ENCODE measurements at places on chromosomes 1 and 21.

DNA sequence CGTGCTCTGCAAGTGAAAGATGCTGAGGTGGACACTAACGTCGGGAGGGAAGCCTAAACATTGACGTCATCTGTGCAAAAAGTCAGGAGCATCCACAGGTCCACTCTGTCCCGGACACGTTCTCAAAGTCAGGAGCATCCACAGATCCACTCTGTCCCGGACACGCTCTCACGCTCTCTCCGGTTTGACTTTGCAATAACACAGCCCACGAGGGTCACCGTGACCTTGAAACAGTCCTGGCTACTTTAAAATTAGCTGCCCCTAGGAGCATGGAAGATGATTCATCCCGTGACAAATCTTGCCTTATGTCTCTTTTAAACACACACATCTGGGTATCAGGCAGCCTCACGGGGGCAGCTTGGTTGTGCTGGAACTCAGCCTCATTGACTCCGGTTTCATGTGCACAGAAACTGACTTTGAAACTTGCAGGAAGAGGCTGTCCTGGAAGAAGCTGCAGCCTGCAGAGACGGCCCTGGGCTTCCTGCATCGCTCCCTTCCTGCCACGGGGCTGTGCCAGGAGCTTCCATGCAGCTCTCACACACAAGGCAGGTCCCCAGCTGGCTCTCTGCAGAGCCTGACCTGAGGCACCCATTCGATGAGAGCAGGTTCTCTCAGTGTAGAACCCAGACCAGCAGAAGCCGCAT lies 18.1 kb upstream of the COL18A1 start:
- DNase-seq = no peak

DNA sequence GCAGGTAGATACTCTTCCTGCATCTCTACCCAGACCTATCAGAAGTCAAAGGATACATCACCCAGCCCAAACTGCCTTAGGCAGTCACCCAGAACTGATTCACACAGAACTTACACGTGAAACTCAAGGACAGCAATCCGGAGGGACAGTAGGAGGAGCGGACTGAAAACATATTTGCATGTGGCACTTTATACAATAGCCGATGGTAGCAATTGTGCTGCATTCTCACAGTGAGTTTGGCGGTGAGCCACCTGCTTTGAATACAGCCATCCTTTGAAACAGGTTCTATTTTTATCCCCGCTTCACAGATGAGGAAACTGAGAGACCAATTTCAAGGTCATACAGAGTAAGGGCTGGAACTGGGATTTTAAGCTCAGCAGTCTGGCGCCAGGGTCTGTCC lies 69.5 kb downstream of the EDEM3 start:
- no peak for DNase-seq

- no peak for DNase-seq
Measured at GRCh38 chr1:183942933-183943693, 94.4 kb downstream of the COLGALT2 start.

- DNase-seq = no peak
Measured at GRCh38 chr1:17098446-17099317, 20.6 kb downstream of the PADI2 start.

DNA sequence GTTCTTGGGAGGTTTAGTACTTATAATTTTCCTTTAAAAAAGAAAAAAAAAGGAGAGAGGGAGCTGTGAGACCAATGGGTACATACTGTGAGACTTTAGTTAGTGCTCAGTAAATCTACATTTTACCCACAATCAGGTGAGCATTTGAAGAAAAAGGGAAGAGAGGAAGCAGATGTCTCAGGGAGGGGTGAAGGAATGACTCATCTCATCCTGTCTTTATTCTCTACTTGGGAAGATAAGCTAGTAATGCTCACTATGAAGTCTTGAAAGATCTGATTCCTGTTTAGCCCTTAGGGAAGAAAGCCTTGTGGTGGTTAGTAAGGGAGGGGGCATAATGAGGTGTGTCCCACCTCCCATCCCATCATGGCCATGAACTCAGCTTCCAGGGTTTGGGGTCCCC lies 112.6 kb downstream of the PLD5 start:
- no peak for DNase-seq

All from GM12892 (cell line).